ENCODE measurements at places on chromosomes 3 and 15.
A peak's percentile ranks its signal among the peaks of the same experiment; 100 is the strongest.

DNA sequence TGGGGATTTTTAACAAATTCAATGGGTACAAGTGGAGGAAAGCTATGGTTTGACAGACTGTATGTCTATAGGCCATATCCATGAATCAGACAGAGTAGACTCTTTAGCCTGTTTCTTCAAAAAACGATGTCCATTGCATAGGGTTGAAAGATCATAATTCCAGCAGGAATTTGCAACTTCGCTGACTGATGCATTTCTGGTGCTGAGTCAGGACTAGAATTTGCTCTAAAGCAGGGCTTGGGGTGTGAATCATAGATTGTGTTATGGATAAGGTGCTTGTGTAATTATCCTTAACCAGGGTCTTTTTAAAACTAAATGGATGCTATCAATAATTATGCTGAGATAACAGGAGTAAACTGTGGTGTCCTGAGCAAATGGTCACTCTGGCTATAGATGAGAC is 200.4 kb upstream of the TBC1D5 start:
- DNase-seq = no peak

- no peak for DNase-seq
These were observed 8.5 kb downstream of the SLC25A36 start for GRCh38 chr3:140950144-140950543.

DNA sequence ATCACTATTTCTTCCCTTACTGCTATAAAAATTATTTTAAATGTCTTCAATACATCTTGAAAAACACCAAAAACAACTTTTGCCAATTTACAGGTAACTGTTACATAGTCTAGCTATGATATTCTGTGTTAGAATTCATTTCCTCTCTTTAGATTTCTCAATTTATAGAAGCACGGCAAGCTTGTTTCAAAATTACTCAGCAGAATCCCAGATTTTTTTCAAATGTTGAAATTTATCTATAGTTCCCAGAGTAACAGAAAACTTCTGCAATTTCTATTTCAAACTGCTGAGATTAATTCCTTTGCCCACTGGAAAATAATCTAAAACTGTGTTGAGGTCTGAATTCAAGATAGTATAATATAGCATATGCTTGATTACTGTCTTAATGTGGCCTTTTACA is 41.2 kb downstream of the CCPG1 start:
- no peak for DNase-seq

DNA sequence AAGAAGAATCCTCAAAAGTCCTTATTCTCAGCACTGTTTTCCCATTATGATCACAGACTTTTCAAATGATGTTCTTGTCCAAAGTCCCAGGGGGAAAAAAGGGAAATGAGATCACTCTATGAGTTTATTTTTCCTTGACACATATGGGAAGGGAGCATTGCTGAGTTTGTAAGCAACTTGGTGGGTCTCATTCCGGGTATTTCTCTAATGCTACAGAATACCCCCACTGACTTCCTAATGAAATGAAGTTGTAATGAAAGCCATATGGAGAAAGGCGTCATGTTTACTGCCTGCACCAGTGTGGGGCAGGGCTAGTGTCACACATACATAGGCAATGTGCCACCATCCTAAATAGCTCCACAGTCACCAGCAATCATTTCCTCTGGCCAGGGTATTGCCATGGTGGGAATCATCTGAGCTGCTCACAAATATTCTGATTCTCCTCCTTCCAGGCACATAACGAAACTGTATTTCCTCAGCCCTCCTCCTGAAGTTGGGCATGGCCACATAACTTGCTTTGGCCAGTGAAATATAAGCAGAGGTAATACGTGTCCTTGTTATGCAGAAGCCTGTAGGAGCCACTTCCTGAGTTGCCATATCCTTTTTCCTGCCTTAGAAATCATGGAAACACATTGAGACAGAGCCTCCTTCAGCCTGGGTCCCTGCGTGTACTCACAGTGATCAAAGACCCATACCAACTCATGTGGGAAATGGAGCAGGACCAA is 41.0 kb upstream of the C15orf61 start:
- DNase-seq = no peak

DNA sequence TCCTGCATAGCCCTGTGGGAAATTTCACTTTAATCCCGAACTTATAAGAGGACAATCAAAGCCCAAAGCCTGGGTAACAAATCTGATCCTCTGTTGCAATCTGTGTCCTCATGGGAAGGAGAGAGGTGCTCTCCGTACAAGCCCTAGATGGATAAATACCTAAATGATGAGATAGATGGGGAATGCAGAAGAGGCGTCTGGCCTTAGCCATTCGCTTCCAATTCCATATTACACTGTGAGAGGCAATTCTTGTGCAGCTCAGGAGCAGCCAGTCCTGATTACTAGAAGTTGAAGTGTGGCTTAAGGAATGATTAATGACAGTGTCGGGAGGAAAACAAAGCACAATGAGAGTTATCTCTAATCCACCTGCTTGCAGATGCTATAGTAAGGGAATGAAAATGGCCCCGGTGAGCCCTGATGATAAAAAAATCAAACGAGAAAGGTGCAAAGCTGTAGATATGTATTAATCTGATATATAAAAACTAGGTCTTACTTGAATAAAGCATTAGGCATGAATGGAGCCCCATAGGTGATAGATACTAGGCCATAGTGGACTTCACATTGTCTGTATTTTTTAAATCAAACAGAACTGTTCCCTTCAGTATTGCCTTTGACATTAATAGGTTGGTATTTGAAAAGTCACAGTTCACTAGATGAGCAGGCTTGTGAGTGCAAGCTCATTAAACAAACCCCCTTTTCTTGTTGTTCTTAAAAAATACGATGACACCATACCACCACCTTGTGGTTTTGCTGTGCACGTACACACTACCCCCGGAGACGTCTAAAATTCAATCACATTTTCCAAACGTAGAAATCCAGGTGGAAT is 54.2 kb upstream of the TMCO5A start:
- no peak for DNase-seq

- DNase-seq = no peak
These were observed 213.0 kb downstream of the PDCD6IP start for GRCh38 chr3:34011171-34012101.

DNA sequence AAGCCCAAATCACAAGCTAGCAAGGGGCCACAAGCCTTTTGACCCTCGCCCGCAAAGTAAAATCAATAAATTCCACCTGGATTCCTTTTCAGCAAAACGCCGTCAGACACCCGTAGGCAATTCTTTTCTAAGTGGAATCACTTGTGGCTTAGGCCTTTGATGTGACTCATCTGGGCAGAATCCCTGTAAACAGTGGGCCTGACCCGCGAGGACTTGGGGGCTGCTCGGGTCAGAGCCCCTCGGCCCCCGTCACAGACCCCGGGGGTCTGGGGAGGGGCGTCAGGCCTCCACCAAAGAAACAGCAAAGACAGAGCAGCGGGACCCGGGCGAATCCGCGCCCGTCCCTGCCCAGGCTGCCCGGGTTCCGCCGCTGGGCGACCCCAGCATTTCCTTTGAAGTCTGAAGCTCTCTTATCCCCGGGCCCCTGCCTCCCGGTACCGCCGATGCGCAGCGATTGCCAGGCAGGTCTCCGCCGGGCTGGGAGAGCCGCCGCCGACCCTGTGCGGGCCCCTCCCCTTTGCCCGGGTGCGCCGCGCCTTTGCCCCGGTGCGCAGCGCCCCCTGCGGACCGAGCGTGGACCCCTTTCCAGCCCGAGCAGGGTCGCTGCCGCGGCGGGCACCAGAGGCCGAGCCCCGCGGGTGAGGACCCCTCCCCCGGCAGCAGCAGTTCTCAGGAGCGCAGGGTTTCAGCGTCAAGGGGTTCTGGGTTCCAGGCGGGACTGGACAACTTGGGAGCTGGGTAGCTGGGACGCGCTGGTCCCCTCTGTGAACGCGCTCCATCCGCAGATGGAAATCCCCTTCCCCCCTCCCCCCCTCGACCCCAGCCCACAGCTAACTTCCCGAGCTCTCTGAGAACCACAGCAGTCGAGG is 178.3 kb downstream of the UACA start:
- DNase-seq = peak; percentile 5

- no peak for DNase-seq
These were observed 269.4 kb downstream of the UACA start for GRCh38 chr15:70493787-70494516.
